ENCODE measurements at places on chromosomes 4 and X.

- no peak for DNase-seq
Observed at GRCh38 chr4:76087007-76087769, 12.7 kb downstream of the ART3 start.

- no peak for DNase-seq
Observed at GRCh38 chrX:68876731-68877130, 47.9 kb downstream of the EFNB1 start.

- peak; percentile 57 for DNase-seq
Observed at GRCh38 chr4:7630568-7631287, 196.0 kb upstream of the PSAPL1 start.

- DNase-seq, result peak; percentile 79
Observed at GRCh38 chr4:1209821-1210220, 37.4 kb upstream of the SPON2 start.

- DNase-seq, result peak; percentile 40
Observed at GRCh38 chr4:187478292-187479140, 517.1 kb upstream of the ZFP42 start.

- no peak for DNase-seq
Observed at GRCh38 chrX:153966841-153967535, 4.6 kb downstream of the HCFC1 start.

GRCh38 chr4:3177426-3177825, 71.5 kb upstream of the MSANTD1 start:
- no peak for DNase-seq

- DNase-seq, result no peak
Observed at GRCh38 chrX:40174001-40174853, 76.5 kb upstream of the BCOR start.

- DNase-seq, result no peak
Observed at GRCh38 chr4:8195841-8196458, 3.1 kb upstream of the SH3TC1 start.

DNA sequence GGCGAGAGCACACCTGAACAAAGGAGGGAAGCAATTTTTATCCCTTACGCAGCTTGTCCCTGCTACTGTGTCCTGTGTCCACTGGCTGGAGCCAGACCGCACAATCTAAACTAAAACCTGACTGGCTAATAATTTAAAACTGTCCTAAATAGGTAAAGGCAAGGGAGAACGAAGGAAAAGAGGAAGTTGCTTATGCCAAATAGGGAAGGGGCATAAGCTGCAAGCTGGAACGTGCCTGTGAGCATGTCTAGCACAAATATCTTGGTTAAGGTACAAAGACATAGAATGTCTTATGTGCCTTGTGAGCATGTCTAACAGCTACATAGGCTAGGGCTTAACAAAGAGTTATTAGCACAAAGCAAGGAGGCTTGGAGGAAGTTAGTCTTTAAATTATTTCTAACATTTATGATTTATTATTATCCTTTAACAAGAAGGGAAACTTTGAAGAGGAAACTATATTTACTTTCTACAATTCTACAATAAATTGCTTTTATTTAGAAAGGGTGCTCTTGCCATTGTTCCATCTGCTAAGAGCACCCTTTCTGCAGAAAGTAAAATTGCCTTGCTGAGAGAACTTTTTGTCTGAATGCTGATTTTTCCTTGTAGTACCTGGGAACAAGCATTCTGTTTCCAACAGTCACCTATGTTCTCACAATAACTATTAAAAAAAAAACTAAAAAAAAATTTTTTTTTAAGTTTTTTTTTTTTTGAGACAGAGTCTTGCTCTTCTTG, 80.6 kb upstream of the CBR4 start:
- DNase-seq, result no peak

- DNase-seq, result no peak
Observed at GRCh38 chrX:153725039-153725831, 579 bp downstream of the ABCD1 start.

DNA sequence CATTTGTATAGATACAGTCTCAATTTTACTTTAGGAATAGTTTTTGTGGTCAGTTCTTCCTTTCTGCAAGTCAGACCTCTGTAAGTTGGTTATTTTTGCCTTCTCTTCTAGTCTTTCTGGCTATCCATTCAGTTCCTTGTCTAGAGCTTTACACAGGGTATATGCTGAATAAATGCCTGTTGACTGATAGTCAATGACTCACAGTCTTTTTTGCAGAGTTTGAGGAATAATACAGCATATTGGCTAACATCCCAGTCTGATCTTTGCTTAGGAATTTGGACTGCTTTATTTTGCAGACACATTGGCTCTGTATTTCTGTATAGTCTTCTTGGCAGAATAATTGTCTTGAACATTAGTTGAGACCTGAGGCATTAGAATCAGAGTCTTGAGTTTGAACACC, 132.4 kb downstream of the MAGEC1 start:
- no peak for DNase-seq

DNA sequence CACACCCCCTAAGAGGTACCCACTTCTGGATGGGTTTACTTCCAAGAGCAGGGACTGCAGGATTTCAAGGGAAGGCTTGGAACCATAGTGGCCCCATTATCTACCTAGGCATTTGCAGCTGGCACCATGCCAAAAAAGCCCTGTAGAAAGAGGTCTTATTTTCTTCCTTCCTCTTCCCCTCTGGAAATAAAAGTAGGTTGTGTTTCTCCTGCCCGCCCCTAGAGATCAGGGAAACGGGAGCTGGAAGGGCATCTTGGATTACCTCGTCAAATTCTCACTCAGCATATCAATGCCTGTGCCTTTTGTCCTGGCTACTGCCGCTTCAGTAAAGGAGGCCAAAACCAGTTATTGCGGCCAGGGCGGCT, 1.6 kb downstream of the SCD5 start:
- no peak for DNase-seq

GRCh38 chrX:81259714-81260395, 58.0 kb downstream of the SH3BGRL start:
- no peak for DNase-seq

DNA sequence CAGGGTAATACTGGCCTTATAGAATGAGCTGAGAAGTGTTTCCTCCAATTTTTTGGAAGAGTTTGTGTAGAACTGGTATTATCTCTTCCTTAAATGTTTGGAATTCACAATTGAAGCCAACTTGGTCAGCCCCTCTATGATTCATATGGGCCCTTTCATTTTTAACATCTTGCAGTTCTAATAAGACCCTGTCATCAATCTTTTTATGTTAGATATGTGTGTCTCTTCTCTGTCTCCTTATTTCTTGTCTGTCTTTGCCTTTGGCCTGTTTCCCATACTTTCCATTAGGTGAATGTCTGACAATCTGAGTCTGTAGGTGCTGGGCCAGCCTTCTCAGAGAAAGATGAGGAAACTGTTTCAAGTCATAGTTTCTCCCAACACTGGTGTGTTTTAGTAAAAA, 88.7 kb downstream of the SLC16A2 start:
- DNase-seq, result no peak

DNA sequence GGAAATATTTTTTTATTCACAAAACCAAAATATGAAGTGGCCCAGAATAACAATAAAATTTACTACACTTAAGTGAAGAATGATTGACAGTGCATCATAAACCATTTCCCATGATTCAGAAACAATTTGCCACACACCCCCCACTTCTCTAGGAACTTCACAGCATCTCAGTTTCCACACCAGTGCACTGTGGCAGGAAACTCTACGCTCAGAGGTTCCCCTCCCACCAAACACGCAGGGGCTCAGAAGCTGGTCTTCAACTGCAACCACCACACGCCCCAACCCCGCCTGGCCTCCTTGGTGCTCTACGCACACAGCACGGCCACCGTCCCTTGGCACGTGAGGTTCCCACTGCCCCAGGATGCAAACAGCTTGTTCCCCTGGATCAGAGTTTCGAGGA, 63.7 kb downstream of the ZFYVE28 start:
- DNase-seq, result peak; percentile 40

DNA sequence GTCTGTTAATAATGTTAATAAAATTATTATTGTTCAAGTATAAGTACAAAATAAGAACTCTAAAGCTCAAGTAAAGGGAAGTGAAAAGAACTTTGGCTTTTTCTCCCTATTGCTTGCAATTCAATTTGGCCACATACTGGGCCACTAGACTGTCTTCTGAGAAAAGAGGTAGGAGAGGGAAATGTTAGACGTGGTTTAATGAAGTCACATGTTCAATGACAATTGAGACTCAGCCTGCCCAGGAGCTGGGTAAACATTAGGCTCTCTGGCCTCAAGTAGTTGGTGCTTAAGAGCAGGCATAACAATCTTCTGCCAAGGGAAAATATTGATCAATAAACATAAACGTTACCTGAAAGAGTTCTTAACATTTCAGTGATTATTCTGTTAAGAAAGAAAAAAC, 15.1 kb upstream of the PRSS12 start:
- DNase-seq, result no peak

DNA sequence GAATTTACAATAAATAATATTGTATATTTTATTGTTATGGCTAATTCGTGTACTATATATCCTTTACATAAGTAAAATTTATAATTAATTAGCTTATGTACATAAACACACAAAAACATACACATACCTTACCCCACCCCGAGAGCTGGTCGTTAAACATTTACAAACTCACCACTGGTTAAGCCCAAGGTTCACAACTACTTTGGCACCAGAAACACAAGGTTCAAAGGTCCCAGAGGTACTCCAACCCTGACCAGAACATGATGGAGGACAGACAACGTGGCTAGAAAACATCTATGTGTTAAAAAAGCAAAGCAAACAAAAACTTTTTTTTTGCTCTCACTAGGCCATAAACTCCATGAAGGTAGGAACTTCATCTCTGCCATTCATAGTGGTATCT, 37.7 kb downstream of the SLC25A5 start:
- DNase-seq, result no peak

DNA sequence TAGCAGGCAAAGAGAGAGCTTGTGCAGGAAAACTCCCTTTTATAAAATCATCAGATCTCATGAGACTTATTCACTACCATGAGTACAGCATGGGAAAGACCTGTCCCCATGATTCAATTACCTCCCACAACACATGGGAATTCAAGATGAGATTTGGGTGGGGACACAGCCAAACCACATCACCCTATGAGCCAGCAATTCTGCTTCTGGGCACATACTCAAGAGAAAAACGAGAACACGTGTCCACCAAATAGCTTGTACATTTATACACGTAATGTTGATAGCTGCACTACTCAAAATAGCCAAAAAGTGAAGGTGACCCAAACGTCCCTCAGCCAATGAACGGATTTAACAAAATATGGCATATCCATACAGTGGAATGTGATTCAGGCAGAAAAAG, 94.5 kb upstream of the DHRSX start:
- peak; percentile 3 for DNase-seq

DNA sequence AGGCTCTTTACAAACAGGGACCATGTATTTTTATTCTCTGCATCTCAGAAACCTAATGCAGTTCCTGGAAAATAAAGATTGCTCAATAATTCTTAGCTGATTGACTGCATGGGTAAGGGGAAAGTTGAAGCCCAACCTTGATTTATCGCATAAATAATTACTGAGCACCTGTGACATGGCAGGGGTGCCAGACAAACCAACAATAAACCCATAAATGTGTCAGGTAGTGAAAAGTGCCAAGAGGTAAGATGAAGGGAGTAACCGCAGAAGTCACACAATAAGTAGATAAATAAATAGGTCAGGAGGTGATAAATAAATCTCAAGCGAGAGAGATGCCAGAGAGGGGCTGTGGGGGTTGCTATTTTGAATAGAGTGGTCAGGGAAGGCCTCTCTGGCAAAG, 20.1 kb upstream of the AP1S2 start:
- DNase-seq, result no peak

All from tibial artery (tissue), 4 donors.